NCI-H526 (cell line): ENCODE measurements at places on chromosomes 3 and 15.

- no peak for DNase-seq
These were observed 8.0 kb upstream of the ACAP2 start for GRCh38 chr3:195450731-195451229.

GRCh38 chr3:179028408-179028807 lies 43.2 kb downstream of the ZMAT3 start:
- DNase-seq: no peak

- no peak for DNase-seq
These were observed 30.7 kb downstream of the INSYN1 start for GRCh38 chr15:73722425-73722824.

GRCh38 chr3:62413687-62414086 lies 40.3 kb upstream of the FEZF2 start:
- no peak for DNase-seq

DNA sequence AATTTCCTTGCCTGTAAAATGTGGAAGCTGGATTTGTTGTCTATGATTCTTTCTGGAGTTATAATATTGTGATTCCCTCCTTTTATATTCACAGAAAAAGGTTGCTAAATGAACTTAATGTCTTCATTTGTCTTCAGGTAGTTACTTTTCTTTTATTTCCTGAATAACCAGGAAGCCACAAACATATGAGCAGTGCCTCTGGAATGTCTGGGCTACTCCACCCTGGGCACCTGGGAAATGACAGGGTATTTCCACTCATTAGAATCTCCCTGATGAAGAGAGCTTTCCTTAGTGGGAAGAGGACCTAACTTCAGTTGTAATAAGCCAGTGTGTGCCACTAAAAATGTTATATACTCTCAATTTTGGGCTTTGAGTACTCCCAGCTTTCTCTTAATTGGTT lies 3.8 kb upstream of the SLMAP start:
- no peak for DNase-seq

GRCh38 chr3:132781922-132782321 lies 59.7 kb upstream of the NPHP3 start:
- DNase-seq: no peak

GRCh38 chr15:38486936-38487335 lies 33.0 kb downstream of the FAM98B start:
- DNase-seq: no peak

GRCh38 chr15:96097661-96098060 lies 232.8 kb upstream of the NR2F2 start:
- no peak for DNase-seq

DNA sequence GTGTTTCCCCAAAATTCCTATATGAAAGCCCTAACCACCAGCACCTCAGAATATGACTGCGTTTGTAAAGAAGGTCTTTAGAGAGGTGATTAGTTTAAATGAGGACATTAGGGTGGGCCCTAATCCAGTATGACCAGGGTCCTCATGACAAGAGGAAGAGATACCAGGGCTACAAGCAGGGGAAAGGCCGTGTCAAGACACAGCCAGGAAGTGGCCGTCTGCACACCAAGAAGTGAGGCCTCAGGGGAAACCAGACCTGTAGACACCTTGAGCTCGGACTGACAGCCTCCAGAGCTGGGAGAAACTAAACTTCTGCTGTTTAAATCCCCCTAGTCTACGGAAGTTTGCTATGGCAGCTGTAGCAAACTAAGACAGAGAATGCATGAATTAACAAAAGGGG lies 14.2 kb downstream of the KIF7 start:
- no peak for DNase-seq

DNA sequence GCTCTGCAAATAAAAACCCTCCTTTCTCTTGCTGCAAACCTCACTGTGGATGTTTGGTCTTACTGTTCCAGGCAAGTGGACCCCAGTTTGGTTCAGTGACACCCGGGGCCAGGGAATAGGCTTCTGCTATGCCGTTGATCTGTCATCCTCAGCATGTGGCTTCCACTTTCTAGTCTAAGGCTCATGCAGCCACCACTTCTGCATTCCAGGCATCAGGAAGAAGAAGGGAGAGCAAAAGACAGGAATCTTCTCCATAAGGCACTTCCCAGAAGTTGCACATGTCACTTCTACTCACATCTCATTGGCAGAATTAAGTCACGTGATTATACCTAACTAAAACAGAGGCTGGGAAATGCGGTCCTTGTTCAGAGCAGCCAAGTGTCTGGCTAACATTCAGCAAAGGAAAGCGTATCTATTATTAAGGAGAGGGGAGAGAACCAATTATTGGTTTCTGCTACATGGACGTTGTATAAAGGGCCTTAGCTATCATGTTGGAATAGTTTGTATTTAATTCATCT lies 173.6 kb upstream of the PFN2 start:
- no peak for DNase-seq

DNA sequence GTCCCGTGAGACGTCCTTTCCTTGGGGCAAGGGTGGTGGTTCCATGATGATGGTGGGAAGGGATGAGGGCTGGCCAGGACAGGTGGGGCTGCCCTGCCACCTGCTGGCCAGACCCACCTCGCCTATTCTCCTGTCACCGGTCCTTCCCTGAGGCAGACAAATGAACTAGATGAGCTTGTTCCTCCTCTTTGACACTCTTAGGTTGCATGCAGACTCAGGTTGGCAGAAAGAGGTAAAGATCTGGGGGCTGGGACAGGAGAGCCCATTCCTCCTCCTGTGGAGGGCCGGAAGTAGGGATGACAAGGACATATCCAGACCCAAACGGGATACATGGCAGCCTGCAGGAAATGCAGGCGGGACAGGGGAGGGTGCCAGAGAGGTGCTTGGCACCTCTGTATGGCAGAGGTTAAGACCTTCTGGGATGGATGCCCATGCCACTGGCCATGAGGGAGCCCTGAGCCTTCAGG lies 38.6 kb downstream of the ACSBG1 start:
- DNase-seq: no peak

- DNase-seq: no peak
These were observed 19.3 kb downstream of the IL16 start for GRCh38 chr15:81215983-81216382.

GRCh38 chr3:7346364-7346763 lies 485.4 kb downstream of the GRM7 start:
- no peak for DNase-seq

DNA sequence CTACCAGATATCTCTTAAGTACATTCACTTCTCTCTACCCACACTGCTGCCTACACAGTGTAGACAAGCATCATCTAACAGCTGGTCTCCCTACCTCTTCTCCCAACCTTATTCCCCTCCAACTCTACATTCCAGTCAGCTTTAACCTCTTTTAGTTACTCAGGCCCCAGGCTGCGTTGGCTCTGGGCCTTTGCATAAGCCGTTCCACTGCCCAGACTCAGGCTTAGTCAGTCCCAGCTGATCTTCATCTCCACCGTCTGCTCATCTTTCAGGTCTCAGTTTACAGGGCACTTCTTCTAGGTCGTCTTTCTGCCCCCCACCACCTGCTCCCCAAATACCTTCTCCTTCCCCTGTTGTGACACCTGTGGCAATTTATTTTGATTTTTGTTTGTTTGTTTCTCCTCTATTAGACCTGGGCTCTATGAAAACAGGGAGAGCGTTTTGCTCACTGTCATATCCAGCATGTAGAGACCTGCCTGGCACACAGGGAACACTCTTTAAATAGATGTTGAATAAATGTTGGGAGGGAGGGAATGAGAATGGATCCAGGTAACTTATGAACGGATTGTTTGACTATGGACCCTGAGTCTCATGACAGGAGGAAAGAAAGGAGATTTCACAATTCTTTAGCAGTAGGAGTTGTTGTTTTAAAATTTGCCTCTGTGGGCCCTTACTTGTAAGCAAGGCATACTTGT lies 11.1 kb downstream of the SLC27A2 start:
- DNase-seq: no peak

GRCh38 chr15:72516777-72517176 lies 42.6 kb downstream of the ARIH1 start:
- no peak for DNase-seq

- peak; percentile 89 for DNase-seq
These were observed 16.8 kb downstream of the NOX5 start for GRCh38 chr15:69031013-69032001.

- peak; percentile 4 for DNase-seq
These were observed 21.8 kb downstream of the DNASE1L3 start for GRCh38 chr3:58188921-58189451.

DNA sequence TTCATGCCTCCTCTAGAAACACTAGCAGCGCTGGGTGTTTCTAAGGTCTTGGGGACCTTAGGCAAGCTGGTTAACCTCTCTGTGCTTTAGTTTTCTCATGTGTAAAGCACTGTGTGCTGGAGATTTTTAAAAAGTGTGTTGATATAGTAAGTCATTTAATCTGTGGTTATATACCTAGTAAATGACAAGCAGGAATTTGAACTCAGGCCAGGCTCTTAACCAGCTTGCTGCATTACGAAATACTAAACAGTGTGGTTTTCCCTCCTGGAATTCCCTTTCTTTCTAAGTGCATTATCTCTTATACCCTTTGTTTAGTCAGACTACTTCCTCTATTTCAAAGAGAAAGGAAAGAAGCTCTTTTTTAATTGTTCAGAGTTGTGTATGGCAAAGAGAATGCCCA lies 26.5 kb downstream of the NEO1 start:
- DNase-seq: no peak

- DNase-seq: no peak
These were observed 34.8 kb upstream of the AMOTL2 start for GRCh38 chr3:134409041-134409440.

- no peak for DNase-seq
These were observed 130.0 kb downstream of the FBN1 start for GRCh38 chr15:48515500-48515899.

DNA sequence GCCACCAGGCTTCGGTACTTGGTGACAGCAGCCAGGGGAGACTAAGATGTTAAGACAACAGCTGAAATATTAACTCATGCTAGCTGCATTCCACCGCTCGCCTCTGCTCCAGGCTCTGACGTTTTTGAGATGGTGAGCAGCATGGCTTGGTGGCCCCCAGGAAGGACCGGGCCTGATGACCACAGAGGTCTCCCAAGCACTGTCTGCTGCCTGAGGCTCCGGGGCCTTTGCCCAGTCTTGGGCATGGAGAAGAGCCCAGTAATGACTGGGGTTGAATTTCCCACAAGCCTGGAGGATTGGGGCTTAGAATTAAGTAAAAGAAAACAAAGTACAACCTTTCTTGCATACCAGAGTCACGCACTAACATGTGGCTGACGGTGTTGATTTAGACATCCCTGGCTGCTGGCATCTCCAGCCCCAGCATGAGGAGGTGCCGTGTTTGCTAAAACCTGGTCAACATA lies 243.6 kb upstream of the LYSMD4 start:
- DNase-seq: no peak

DNA sequence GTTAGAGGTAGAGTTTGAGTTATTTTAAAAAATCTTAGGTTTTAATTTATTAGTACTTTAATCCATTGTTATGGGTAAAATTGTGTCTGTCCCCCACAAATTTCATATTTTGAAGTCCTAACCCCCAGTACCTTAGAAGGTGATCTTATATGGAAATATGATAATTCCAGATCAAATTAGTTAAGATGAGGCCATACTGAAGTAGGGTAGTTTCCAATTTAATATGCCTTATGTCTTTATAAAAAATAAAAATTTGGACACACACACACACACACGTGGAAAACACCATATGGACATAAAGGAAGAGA lies 18.6 kb upstream of the ADGRG7 start:
- DNase-seq: no peak

- no peak for DNase-seq
These were observed 72.2 kb upstream of the LMOD3 start for GRCh38 chr3:69194431-69195165.

DNA sequence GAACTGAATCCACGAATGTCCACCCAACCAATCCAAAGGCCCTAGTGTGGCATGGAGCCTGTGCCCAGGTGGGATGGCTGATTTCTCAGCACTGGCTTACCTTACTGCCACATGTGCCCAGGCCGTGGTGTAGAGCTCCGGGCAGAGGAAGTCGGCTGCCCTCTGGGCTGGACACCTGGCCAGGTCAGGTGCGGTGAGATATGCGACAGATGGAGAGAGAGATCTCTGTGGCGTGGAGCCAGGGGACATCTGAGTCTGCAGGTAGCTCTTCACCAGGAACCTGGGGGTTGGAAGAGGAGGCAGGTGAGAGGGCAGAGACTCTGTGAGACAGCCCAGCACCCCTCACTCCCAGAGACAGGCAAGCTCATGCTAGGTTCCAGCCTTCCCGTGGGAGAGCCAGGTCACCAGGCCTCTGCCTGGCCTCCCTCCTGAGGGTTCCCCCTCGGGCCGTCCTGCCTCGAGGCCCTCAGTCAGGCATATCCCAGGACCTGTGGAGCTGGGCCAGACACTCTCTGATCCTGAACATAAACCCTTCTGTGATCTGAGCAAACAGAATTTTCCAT lies 12.6 kb downstream of the ACOX2 start:
- no peak for DNase-seq

GRCh38 chr15:48584812-48585563 lies 60.5 kb downstream of the FBN1 start:
- DNase-seq: no peak

DNA sequence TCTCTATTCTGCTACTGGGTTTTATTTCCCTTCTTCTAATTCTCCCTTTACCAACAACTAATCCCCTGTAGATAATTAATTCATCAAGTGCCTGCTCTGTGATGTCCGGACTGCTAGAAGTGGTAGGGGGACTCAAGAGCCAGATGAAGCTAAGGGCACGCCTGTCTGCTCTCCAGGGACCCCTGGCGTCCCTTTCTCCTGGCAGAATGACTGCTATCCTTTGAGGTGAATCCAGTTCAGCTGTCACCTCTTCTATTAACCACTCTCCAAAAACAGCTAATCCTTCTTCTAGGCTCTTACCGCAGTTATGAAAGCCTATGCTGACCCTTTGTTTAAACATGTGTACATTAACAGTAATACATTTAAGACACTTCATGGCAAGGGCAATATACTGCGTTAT lies 1.4 kb upstream of the CHRNA7 start:
- peak; percentile 47 for DNase-seq

GRCh38 chr15:100373120-100373896 lies 31.5 kb upstream of the ADAMTS17 start:
- DNase-seq: no peak

DNA sequence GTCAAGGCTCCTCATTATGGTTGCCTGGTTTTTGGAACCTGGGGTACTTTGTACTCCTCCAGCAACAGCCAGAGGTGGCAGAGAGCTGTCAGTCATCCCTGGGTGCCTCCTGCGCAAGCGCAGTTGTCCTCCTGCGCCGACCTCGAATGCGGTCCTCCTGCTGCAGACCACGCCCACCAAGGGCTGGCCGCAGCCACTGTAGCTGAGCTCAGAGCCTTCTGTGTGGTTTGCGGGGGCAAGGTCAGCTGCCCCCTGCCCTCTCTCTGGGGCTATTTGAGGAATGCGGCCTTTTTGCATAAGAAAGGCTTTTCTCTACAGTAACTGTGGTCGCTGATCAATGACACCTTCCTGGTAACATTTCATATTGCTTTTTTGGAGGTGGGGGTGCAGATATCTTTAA lies 131.3 kb upstream of the SNRPN start:
- DNase-seq: no peak

- DNase-seq: no peak
These were observed 75.8 kb downstream of the ATP11B start for GRCh38 chr3:182869059-182869458.
